AG09309 (cell line): ENCODE measurements at places on chromosomes 2 and 18.

DNA sequence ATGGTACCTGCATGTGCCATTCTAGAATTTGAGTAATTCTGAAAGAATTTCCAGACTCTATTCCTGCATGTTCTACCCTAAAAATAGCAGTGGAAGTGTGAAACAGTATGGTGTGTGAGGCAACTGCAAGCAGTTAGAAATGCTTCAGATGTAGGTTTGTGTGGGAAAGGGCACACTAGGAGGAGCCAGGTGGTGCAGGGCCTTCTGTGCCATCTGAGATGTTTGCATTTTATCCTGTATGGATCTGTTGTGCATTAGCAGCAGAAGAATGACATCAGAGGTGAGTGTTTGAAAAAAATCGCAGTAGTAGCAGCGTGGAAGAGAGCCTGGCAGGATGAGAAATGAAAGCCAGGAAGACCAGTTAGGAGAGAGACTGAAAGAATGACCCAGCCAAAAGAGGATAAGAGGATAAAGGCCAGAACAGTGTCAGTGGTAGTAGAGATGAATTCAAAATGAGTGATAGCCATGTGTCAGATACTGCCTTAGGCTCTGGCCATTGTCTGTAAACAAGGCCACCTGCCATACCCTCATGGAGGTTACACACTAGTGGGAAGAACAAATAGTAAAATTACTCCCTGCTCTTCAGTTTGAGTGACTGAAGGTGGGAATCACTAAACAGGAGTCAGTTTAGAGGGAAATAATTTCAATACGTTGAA is 142.2 kb downstream of the PKP4 start:
- DNase-seq = no peak

GRCh38 chr18:48158721-48159120 is 228.3 kb upstream of the SMAD2 start:
- DNase-seq = no peak

- DNase-seq = no peak
Measured at GRCh38 chr2:174343623-174344455, 9.1 kb downstream of the SP9 start.

DNA sequence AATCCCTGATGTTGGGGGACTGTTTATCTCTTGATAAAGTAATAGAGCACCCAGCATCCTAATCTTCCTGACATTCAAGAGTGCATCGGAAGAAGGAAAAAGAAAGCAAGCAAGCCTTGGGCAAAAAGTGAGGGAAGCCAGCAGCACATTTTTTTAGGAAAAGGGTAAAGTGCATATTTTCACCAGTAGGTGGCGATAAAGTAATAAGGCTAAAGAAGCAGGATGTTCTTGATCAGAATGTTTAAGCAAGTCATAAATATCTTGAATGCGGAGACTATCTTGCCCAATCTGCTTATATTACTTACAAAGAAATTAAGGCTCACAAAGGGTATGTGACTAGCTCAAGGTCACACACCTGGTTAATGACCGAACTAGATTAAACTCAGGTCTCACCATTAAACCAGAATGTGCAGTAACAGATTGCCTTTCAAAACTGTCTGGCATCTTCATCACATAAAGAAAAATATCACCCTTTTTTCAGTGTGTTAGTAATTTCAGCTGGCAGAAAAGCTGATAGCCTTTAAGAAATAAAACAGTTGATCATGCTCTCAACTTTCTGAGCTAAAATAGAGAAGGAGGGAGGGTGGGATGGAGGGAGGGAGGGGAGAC is 83.8 kb downstream of the VIT start:
- peak; percentile 35 for DNase-seq

DNA sequence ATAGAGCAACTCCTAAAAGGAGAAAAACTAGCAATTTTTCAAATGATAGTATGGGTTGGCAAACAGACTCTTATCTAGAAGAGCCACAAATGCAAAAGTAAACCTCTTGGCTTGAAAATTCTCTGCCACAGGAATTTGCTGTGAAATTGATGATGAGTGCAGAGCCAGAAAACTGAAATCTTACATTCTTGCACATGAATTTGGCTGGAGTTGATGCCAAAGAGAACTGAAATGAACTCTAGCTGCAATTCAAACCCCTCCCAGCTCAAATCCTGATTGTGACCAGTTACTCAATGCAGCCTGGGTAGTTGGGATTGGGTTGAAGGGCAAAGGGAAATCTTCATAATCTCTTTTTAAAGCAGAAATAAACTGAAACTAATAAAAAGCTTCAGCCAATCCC is 266.6 kb downstream of the PDE11A start:
- DNase-seq = peak; percentile 41

- DNase-seq = no peak
Measured at GRCh38 chr2:235168174-235168979, 216.6 kb downstream of the SH3BP4 start.

DNA sequence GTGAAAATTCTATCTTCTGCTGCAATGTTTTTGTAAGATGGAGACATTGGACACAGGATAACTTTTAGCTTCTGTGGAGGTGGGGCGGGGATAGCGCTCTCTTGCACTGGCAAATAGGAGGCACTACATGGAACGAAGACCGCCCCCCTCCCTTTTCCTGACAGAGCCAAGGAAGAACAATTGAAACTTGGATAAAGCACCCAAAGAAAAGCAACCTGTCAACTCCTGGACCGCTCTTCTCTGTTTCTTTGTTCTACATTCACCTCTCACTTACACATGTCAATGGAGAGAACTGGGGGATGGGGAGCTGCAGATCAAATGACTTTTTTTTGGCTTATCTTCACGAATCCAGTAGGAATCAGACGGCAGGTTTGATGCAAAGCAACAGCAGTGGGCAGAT is 126.3 kb upstream of the CHAC2 start:
- no peak for DNase-seq

- DNase-seq = no peak
Measured at GRCh38 chr2:16249246-16250055, 309.1 kb downstream of the MYCN start.

DNA sequence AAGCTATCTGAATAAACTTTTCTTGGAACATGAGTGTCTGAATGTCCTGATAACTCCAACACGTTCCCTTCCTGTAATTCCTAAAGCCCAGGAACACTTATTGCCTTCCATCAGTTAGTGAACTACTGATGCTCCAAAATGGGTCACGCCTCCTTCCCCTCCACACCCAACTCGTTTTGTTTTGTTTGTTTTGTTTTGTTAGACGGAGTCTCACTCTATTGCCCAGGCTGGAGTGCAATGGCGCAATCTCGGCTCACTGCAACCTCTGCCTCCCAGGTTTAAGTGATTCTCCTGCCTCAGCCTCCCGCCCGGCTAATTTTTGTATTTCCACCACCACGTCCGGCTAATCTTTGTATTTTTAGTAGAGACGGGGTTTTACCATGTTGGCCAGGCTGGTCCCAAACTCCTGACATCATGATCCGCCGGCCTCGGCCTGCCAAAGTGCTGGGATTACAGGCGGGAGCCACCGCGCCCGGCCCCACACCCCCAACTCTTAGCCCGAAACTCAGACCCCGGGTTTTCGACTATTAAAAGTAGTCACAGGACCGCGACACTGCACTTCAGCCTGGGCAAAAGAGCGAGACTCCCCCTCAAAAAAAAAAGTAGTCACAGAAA is 774 bp downstream of the IER3IP1 start:
- no peak for DNase-seq

GRCh38 chr2:127193967-127194280 is 26.2 kb downstream of the CYP27C1 start:
- DNase-seq = peak; percentile 64

GRCh38 chr2:240426845-240427721 is 8.4 kb upstream of the GPC1 start:
- DNase-seq = no peak

GRCh38 chr2:81598453-81598852 is 1293.9 kb upstream of the LRRTM1 start:
- DNase-seq = no peak

GRCh38 chr2:175256806-175257585 is 75.5 kb upstream of the ATP5MC3 start:
- DNase-seq = no peak

DNA sequence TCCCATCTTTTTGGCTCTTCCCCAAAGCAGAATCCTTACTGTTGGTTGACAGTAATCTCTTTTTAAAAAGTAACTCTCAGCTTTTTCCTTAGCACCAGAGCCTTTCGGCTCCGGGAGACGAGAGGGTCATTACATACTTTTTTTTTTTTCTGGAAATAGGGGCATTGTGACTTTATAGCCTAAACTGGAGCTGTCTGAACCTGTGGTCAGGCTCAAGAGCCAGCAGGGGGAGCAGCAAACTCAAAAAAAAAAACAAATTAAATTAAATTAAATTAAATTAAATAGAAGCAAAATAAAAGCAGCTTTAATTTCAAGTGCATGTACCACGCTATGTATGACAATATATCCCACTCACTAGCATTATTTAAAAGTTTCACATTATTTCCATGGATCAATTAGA is 156.6 kb downstream of the DTNA start:
- no peak for DNase-seq

- DNase-seq = no peak
Measured at GRCh38 chr2:1777781-1778180, 33.5 kb upstream of the PXDN start.

GRCh38 chr2:135650721-135651120 is 90.9 kb upstream of the UBXN4 start:
- no peak for DNase-seq

DNA sequence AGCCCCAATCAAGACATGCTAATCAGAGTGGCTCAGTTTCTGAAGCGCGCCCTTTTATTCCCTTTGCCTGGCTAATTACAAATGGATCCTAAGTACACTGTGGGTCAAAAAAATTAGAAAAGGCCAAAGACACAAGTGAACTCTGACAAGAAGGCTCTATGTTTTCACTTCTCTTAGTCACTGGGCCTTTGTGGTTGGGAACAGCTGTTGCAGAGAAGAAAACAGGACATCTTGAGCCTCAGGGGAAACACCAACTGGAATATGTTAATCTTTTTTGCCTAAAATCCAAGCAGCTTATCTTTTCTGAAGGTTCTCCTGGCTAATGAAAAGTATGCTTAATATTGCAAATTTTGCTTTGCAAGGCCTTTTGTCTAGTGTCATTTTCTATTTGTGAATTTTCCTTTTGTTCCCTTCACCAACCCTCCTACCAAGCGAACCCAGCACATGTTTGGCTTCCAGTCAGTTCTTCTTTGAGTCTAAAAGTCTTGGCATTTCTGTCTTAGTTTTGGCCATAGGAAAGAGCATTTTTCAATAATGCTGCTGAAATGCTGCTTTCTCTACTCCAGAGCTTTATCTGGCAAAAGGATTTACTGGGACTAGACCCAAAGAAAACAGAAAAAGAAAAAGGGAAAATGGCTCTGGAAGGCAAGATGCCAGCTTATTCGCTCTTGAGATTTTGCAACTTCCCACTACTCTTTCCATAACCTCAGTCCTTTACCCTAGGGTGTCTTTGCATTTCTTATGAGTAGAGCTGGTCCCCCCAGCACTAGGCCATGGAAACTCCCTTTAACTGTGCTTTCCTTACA is 440.2 kb upstream of the ST6GAL2 start:
- DNase-seq = no peak

DNA sequence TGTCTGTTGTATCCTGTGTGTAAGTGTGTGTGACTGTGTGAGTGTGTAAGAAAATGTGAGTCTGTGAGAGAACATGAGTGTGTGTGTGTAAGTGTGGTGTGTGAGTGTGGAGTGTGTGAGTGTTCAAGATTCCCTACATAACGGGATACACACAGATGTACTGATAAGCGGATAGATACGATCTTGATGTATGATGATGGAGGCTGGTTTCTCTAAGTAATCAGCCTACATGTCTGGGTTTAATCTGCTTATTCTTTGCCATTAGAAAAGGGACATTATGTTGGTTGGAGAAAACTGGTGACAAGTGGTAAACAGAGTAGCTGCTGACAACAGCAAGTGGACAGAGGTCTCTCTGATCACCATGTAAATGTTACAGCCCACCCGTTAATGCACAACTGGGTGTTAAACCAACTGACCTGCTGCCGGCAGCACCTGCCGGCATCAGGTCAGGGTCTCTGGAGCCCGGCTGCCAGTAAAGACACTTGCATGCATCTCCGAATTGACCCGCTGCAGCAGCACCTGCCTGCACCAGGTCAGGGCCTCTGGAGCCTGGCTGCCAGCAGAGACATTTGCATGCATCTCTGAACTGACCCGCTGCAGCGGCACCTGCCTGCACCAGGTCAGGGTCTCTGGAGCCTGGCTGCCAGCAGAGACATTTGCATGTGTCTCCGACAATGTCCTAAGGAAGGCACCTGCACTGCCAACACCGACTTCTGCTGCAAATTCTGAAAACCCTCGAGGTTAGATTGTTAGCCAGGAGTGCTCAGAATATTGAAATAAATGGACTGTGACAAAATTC is 87.5 kb downstream of the MBP start:
- DNase-seq = no peak
